T-helper 17 cell (primary cell): ENCODE measurements at places on chromosomes 3 and 15.
A peak's percentile ranks its signal among the peaks of the same experiment; 100 is the strongest.

DNA sequence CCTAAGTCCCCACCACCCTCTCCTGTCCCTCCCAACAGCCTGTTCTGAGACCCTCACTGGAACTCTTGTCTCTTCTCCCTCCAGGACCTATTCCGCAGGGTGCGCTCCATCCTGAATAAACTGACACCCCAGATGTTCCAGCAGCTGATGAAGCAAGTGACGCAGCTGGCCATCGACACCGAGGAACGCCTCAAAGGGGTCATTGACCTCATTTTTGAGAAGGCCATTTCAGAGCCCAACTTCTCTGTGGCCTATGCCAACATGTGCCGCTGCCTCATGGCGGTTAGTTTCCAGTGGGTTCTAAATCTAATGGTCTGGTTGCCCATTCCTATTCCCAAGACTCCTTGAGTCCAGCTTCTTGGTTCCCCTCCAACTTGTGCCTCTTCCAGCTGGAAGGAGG, 9.3 kb downstream of the EIF4G1 start:
- no peak for DNase-seq
- peaks cover 16% of the 10 kb centered on the region for H3K4me1 ChIP-seq
- peaks cover 21% of the 10 kb centered on the region for H3K36me3 ChIP-seq
- H3K27me3 ChIP-seq: no peaks in the 10 kb centered on the region
- H3K4me3 ChIP-seq: no peak overlapping the region
- H3K27ac ChIP-seq: peak overlapping the region; percentile 32

GRCh38 chr3:123568034-123568433, 16.8 kb downstream of the HACD2 start:
- H3K4me1 ChIP-seq: peaks cover 22% of the 10 kb centered on the region
- H3K4me3 ChIP-seq: no peak overlapping the region
- peaks cover 8% of the 10 kb centered on the region for H3K36me3 ChIP-seq
- H3K27me3 ChIP-seq: no peaks in the 10 kb centered on the region
- H3K27ac ChIP-seq: no peak overlapping the region

- H3K36me3 ChIP-seq: no peaks in the 10 kb centered on the region
- no peak for DNase-seq
- H3K27me3 ChIP-seq: peaks cover 32% of the 10 kb centered on the region
Measured at GRCh38 chr15:68868296-68868695, 47.6 kb upstream of the ANP32A start.

GRCh38 chr3:131324923-131325322, 56.7 kb upstream of the NUDT16 start:
- DNase-seq: no peak
- peaks cover 2% of the 10 kb centered on the region for H3K4me1 ChIP-seq
- H3K27me3 ChIP-seq: no peaks in the 10 kb centered on the region
- H3K27ac ChIP-seq: no peak overlapping the region
- H3K4me3 ChIP-seq: no peak overlapping the region

DNA sequence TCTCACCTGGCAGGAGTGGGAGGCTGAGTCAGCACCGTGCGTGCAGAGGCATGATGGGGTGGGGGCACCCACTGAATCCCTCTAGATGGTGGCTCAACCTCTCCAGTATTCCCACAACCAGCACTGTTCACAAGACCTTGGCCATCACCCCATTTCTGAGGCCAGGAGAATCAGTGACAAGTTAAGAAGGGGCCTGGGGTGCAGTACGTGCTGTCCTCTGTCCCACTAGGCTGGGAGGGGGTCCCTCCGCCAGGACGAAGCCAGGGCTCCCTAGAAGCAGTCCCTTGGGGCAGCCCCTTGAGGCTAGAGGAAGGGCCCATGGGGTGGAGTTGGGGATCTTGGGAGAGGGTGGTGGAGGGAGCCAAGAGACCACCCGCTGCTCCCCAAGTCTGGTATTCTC, 4.8 kb downstream of the MYL3 start:
- H3K27ac ChIP-seq: no peak overlapping the region
- peaks cover 27% of the 10 kb centered on the region for H3K27me3 ChIP-seq
- peaks cover 3% of the 10 kb centered on the region for H3K4me1 ChIP-seq
- no peak for DNase-seq

GRCh38 chr3:26807272-26807671, 184.7 kb downstream of the LRRC3B start:
- H3K27ac ChIP-seq: no peak overlapping the region
- no peak overlapping the region for H3K4me3 ChIP-seq
- H3K4me1 ChIP-seq: no peaks in the 10 kb centered on the region

GRCh38 chr3:53729618-53730017, 116.6 kb downstream of the CHDH start:
- peaks cover 12% of the 10 kb centered on the region for H3K4me1 ChIP-seq
- DNase-seq: no peak
- H3K27me3 ChIP-seq: peaks cover 46% of the 10 kb centered on the region
- peak overlapping the region; percentile 29 for H3K27ac ChIP-seq
- no peak overlapping the region for H3K4me3 ChIP-seq

GRCh38 chr15:88073391-88073691, 183.2 kb downstream of the NTRK3 start:
- no peaks in the 10 kb centered on the region for H3K4me1 ChIP-seq
- no peaks in the 10 kb centered on the region for H3K36me3 ChIP-seq
- peaks cover 6% of the 10 kb centered on the region for H3K27me3 ChIP-seq
- no peak overlapping the region for H3K4me3 ChIP-seq
- no peak for DNase-seq

DNA sequence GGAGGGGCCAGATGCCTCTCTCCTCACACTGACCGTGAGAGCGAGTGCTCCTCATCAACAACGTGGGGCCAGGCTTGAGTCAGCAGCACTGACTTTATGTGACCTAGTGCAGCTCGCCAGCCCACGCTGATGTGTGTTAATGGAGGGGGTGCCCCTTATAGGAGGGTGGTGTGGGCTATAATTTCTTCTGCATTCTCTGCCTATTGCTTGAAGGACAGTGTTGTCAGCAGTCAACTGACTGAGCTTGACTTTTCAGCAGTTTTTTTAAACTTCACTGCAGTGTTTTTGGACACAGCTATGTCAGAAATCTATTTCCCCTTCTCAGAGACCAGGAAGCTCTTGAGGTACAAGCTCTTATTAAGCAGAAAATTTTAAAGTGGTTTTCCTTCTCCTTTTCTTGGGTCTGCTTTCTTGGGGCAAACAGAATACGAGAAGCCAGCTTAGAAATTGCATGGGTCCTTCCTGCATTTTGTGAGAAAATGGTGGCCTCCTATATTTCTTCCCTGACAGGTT, 304.8 kb upstream of the CTDSPL start:
- H3K4me1 ChIP-seq: no peaks in the 10 kb centered on the region
- H3K27ac ChIP-seq: no peak overlapping the region
- no peak overlapping the region for H3K4me3 ChIP-seq
- peaks cover 8% of the 10 kb centered on the region for H3K27me3 ChIP-seq
- DNase-seq: no peak

GRCh38 chr3:171797873-171798272, 12.4 kb downstream of the PLD1 start:
- no peak for DNase-seq
- no peaks in the 10 kb centered on the region for H3K27me3 ChIP-seq
- H3K4me1 ChIP-seq: peaks cover 16% of the 10 kb centered on the region
- H3K4me3 ChIP-seq: no peak overlapping the region

GRCh38 chr3:197521277-197522182, 34.2 kb downstream of the BDH1 start:
- H3K36me3 ChIP-seq: peaks cover 3% of the 10 kb centered on the region
- peak overlapping the region; percentile 78 for H3K27ac ChIP-seq
- no peak overlapping the region for H3K4me3 ChIP-seq
- H3K27me3 ChIP-seq: no peaks in the 10 kb centered on the region
- H3K4me1 ChIP-seq: peaks cover 12% of the 10 kb centered on the region

DNA sequence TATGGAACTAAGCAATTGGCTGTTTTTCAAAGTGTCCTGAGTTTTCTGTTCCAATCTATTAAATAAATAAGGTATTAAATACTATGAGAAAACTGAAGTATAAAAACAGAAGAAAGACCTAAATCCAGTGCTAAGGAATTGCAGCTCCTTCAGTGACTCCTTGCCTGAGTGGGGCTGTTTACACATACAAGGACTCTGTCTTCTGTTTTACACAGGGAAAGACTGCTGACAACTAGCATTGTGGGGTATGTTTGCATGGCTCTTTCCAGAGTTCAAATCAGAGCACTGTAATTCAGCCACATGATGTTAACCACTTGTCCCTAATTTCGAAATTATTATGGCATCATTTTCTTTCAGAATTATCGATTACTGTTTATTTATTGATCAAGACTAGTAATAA, 31.3 kb upstream of the MEIS2 start:
- no peak overlapping the region for H3K4me3 ChIP-seq
- no peak for DNase-seq
- H3K27ac ChIP-seq: no peak overlapping the region

DNA sequence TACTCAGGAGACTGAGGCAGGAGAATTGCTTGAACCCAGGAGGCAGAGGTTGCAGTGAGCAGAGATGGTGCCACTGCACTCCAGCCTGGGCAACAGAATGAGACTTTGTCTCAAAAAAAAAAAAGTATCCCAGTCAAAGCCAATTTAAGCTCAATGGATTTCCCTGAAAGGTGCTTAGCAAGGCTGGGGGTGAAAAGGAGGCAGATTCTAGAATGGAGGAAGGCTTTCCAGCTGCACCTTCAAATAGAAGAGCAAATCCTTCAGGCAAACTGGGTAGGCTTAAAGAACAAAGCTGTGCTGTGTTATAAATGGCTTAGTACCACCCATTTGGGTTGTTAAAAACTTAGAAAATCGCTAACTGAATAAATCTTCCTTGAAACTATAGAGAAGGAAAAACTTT, 3.0 kb upstream of the IFT57 start:
- H3K4me1 ChIP-seq: peaks cover 38% of the 10 kb centered on the region
- no peak overlapping the region for H3K4me3 ChIP-seq
- H3K36me3 ChIP-seq: peaks cover 3% of the 10 kb centered on the region
- no peak for DNase-seq
- peak overlapping the region; percentile 100 for H3K27ac ChIP-seq
- H3K27me3 ChIP-seq: no peaks in the 10 kb centered on the region

DNA sequence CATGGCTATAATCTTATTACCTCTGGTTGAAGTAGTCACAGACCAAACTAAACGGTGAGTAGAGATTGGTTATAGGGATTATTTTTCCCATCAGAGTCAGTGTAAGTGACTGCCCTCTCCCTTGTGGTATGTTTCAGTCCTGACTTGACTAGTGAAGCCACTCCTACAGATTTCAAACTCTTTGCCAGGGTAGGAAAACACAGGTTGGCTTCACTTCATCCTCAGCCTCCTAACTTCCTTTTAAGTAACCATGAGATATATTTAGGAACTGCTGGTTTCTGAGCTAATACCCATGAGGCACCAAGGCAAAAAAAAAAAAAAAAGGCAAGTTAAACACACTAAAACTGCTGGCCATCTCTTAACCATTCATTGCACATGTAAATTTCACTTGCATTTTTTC, 349.2 kb upstream of the MCTP2 start:
- no peaks in the 10 kb centered on the region for H3K27me3 ChIP-seq
- H3K27ac ChIP-seq: no peak overlapping the region
- H3K4me1 ChIP-seq: no peaks in the 10 kb centered on the region
- no peaks in the 10 kb centered on the region for H3K36me3 ChIP-seq
- no peak for DNase-seq
